SJSA1 (cell line): ENCODE measurements at places on chromosomes 5 and 9. TPM values are rescaled to one million over a fixed set of nuclear protein-coding genes. Genes with fewer than 3 reads are reported as not detected.

Gene CCDC187
- not detected in 2 replicates for total RNA-seq

Gene ATP10B
- total RNA-seq, result not detected in 2 replicates

DNA sequence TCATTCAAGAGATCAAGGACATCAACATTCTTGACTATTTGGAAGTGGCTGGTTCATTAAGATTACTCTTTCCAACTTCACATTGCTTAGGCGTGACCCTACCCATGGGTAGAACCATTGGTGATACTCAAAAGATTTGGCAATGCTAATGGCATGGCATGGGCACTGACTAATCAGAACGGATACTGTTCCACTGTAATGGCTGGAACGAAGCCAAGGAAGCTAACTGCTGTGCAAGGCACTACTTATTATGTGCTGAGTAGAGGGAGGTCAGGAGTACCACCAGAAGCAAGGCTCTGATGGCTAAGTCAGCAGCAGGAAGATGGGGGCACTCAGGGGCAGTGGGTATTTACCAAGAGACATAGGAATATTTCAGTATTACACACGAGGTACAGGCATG lies 31.9 kb downstream of the GNA14 start:
- H3K27me3 ChIP-seq, result no peaks in the 10 kb centered on the region
- no peaks in the 10 kb centered on the region for H3K4me1 ChIP-seq
- H3K36me3 ChIP-seq, result no peaks in the 10 kb centered on the region
- no peak for DNase-seq

DNA sequence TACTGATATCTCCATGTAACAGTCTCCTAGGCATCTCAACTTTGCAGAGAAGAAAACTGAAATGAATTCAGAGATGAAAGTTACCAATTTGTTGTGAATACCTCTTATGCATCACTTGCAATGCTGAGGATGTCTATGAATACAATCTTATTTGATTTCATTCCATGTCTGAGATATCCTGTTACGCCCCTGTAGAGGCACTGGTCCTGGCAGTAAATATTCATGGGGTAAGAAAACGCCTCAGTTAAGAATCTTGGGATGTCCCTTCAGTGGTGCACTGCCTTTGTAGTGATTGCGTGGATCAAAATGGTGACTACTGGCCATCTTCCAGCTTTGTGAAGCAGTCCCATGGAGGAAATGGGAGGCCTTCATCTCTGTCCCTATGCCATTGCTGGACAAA lies 229.1 kb upstream of the C9orf72 start:
- no peak for DNase-seq
- no peak overlapping the region for H3K4me3 ChIP-seq
- H3K27ac ChIP-seq, result no peak overlapping the region
- H3K4me1 ChIP-seq, result no peaks in the 10 kb centered on the region

GRCh38 chr5:168585119-168585856 lies 6.1 kb upstream of the PANK3 start:
- H3K27me3 ChIP-seq, result peaks cover 4% of the 10 kb centered on the region; the same call in 1 of the 2 replicates
- no peak overlapping the region for H3K27ac ChIP-seq
- no peak for DNase-seq
- H3K4me3 ChIP-seq, result no peak overlapping the region
- peaks cover 9% of the 10 kb centered on the region for H3K4me1 ChIP-seq

GRCh38 chr9:83474631-83475030 lies 63.6 kb downstream of the FRMD3 start:
- H3K4me3 ChIP-seq, result no peak overlapping the region
- no peaks in the 10 kb centered on the region for H3K36me3 ChIP-seq
- H3K4me1 ChIP-seq, result peaks cover 42% of the 10 kb centered on the region
- DNase-seq, result no peak

GRCh38 chr9:81245254-81245956 lies 443.9 kb downstream of the TLE1 start:
- no peaks in the 10 kb centered on the region for H3K4me1 ChIP-seq
- no peaks in the 10 kb centered on the region for H3K27me3 ChIP-seq
- H3K4me3 ChIP-seq, result no peak overlapping the region
- H3K27ac ChIP-seq, result no peak overlapping the region
- no peak for DNase-seq
- H3K36me3 ChIP-seq, result no peaks in the 10 kb centered on the region

- H3K27me3 ChIP-seq, result no peaks in the 10 kb centered on the region
- no peaks in the 10 kb centered on the region for H3K36me3 ChIP-seq
- H3K27ac ChIP-seq, result no peak overlapping the region
- H3K4me3 ChIP-seq, result no peak overlapping the region
- no peak for DNase-seq
- no peaks in the 10 kb centered on the region for H3K4me1 ChIP-seq
Observed at GRCh38 chr9:99563364-99563763, 258.3 kb upstream of the NR4A3 start.

DNA sequence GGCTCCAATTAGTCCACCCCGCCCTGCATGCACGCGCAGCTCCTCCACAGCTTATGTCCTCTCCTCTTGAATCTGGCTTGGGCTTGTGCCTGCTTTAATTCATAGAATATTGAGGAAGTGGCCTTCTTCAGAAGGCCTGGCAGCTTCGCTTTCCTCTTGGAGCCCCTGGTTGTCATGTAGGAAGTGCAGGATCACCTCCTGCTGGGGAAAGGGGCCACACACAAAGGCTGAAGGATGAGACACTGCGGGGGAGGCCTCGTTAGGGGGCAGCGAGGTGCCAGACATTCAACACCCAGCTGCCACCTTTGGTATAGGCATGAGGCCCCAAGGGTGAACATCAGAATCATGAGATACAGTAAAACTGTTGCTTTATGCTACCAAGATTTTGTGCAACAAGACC lies 2.7 kb upstream of the CNOT6 start:
- H3K27ac ChIP-seq, result no peak overlapping the region
- H3K36me3 ChIP-seq, result peaks cover 23% of the 10 kb centered on the region
- no peak overlapping the region for H3K4me3 ChIP-seq
- peak; percentile 23 for DNase-seq
- no peaks in the 10 kb centered on the region for H3K27me3 ChIP-seq

DNA sequence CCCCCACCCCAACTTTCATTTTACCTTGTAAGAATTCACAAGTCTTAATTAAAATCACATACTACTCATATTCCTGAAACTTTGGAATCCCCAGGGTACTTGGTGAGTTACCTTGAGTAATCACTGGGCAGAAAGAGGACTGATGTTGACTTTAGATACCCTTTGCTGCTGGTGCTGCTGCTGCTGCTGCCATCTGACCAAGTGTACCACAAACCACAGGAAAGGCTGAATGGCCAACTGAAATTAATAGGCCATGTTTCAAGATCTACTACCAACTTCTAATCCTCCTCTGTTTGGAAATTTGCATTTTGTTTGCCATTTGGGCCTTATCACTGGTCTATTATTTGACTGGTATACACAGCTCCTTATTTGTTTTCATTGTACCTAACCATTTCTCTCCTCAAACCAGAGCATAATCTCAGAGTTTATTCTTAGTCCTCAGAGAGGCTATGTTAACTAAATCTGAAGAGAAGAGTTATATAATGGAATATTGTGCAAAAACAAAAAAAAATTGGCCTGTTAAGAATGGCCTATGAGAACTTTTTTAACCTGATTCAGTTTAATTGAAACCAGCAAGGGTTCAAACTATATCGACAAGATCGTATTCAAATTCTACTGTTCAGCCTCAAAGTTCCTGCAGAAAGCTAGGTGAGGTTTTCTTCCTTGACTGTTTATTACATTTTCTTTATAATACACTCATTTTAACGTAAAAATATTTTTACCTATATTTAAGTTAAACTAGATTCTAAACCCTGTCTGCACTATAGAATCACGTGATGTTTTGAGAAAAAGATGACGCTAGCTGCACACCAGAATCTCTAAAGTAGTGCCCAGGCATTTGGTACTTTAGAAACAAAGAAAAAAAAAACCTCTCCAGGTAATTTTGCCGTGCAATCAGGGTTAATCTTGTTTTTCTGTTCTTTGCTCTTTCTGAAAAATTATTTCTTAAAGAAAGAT lies 13.1 kb downstream of the SELENOP start:
- no peaks in the 10 kb centered on the region for H3K4me1 ChIP-seq
- H3K27ac ChIP-seq, result no peak overlapping the region
- H3K4me3 ChIP-seq, result no peak overlapping the region
- H3K27me3 ChIP-seq, result peaks cover 4% of the 10 kb centered on the region; the same call in 1 of the 2 replicates
- DNase-seq, result no peak
